ENCODE measurements at places on chromosomes 6 and 20.

- DNase-seq: peak; percentile 99
Observed at GRCh38 chr6:14706378-14706929, 539.4 kb upstream of the JARID2 start.

DNA sequence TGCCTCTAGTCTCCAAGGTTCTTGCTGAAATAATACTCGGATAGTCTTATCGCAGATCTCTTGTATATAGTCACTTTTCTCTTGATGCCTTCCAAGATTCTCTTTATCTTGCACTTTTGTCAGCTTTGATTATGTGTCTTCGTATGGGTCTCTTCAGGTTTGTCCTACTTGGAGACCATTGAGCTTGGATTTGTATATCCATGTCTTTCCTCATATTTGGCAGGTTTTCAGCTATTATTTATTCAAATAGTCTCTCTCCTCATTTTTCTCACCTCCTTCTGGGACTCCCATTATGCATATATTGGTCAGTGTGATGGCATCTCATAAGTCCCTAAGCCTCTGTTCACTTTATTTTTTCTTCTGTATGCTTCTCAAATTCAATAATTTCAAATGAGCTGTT is 23.0 kb downstream of the ECI2 start:
- DNase-seq: no peak

- DNase-seq: no peak
Observed at GRCh38 chr6:160781298-160781697, 79.3 kb downstream of the PLG start.

DNA sequence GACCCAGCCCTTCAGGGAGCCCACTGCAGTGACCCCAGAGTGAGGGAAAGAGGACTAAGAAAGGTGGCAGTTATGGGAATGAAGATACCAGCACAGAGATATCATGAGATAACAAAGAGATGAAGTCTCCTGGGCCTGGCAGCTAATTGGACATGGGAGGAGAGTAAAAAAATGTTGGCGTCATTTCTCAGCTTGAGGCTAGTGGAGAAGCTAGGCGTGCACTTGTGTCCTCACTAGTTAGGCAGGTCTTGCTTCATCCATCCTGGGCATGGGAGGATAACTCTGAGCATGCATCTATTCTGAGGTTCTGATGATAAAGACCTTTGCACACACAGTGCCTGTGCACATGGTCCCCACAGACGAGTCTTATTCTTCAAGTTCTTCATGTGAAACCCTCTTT is 4.1 kb upstream of the GFOD1 start:
- DNase-seq: no peak

GRCh38 chr6:88494401-88495140 is 328.4 kb upstream of the CNR1 start:
- no peak for DNase-seq

- DNase-seq: no peak
Observed at GRCh38 chr6:88167352-88167937, 1.3 kb upstream of the CNR1 start.

GRCh38 chr6:47057830-47058540 is 15.9 kb upstream of the ADGRF1 start:
- peak; percentile 49 for DNase-seq

GRCh38 chr6:109791301-109791700 is 100.2 kb downstream of the FIG4 start:
- DNase-seq: no peak

- no peak for DNase-seq
Observed at GRCh38 chr6:141470810-141471209, 661.9 kb upstream of the GJE1 start.

GRCh38 chr6:111533087-111533784 is 50.2 kb upstream of the REV3L start:
- DNase-seq: no peak

- DNase-seq: no peak
Observed at GRCh38 chr6:142878407-142878806, 66.6 kb downstream of the HIVEP2 start.

- peak; percentile 61 for DNase-seq
Observed at GRCh38 chr6:101396548-101397173, 3.2 kb downstream of the GRIK2 start.

DNA sequence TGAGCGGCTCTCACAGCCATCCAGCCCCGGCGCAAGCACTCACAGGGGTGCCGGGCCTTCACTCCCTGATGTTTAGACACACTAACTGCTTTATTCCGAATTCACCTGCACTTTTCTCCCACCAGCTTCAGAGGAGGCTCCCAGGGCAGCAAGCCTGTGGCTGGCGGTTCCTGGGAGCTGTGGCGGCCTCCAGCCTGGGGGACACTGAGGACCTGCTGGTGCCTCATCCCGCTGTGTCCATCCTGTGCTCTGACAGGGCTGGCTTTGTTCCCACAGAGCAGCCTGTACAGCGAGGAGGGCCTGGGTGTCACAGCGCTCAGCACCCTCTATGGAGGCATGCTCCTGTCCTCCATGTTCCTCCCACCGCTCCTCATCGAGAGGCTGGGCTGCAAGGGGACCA is 3.1 kb downstream of the UNC93A start:
- no peak for DNase-seq

DNA sequence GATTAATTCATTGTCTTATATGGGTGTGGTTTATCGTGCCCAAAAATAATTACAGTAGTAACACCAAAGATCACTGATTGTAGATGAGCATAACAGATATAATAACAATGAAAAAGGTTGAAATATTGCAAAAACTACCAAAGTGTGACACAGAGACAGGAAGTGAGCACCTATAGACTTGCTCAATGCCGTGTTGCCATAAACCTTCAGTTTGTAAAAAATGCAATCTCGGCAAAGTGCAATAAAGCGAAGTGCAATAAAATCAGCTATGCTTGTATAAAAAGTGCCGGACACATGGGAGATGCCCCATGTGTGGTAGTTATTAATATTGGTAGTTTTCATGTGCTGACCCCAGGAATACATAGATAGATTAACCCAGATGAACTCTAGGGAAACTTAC is 192.6 kb downstream of the NRN1 start:
- DNase-seq: no peak

GRCh38 chr20:13581451-13581850 is 57.3 kb downstream of the TASP1 start:
- DNase-seq: no peak

DNA sequence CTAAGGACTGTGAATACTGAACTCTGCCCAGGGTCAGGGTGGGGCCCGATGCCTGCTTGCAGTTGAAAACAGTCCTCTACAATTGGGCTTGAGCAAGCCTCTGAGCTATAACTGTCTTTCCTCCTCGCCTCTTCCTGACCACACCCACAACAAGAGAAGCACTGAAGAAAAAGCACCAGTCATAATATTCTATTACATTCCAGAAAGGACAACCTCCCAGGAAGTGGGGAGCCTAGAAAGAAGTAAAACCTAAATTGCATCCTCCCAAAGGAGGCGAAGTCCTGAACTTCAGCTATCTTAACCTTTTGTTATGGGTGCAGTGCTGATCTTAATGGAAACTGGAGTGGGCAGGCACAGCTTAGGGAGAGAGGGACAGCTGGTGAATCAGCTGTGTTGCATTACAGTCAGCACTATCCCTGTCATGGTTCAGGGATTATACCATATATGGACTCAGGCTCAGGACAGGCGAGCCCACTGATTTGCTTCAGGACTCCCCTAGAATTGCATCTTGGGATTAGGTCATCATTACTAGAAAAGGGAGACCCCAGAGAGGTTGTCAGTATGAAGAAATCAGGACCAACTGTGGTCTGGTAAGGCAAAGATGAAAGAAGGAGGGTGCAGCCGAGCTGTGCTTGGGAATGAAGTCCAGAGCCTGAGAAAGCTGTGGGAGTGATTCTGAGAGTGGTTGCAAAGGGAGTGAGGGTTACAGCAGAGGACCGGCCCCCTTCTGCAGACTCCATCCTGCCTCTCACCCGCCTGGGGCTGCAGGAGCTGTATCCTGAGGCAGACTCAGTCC is 18.3 kb upstream of the TRAM2 start:
- peak; percentile 90 for DNase-seq

DNA sequence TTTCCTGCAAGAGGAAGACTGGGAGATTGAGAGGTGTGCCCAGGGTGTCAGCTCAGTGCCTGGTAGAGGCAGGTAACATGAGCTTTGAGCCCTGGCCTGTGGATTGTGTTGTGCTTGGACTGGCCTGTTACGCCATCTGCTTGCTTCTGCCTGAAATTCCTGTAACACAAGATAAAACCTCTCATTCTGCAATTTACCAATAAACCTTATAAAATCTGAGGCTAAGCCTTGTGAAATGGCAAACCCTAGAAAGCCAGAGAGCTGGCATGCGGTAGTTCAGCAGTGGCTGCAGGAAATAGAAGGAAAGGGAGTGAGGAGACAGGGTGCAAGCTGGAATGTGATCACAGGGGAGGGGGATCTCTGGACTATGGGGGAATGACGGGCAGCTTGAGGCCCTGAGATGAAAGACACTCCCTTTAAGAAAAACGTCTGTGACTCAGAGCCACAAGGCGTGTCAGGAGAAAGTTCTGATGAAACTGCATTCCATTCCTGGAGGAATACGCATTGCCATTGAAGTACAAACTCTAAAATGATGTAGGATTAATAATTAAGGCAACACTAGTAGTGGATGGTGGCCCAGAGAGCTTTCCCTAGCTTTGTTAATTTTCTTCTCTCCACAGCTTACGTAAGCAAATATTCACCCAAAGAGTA is 26.3 kb upstream of the TFAP2A start:
- peak; percentile 99 for DNase-seq

DNA sequence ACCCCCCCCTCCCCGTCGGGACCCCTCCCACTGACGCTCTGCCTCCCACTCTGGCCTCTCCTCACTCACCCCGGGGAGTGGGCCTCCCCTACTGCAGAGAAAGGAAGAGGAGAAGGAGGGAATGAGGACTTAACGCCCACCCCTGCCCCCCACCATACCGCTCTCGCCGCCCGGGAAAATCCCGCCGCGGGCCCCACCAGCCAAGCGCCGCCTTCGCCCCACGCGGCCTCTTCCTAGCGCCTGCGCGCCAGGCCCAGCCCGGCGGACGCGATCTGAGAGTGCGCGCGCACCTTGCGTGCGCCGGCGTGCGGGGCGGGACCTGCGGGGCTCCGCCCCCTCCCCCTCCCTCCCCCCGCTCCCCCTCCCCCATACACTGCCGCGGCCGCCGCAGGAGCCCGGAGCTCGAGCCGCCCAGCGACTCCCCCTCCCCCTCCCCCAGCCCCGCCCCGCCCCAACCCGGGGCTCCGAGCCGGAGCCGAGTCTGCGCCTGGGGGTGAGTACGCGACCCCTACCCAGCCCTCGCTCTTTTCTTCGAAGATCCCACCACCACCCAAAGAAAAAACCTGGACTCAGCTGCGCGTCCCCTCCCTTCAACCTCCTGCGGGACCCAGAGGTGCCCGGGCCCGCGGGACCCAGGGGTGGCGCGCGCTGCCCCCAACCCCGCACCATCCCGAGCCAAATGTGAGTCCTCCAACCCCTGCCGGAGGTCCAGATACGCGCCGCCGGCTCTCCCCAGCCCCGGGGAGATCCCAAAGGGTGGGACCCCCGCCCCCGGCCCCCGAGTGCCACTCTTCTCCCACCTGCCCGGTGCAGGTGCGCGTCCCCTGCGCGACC is at the start of the genes MRPL14 and TMEM63B:
TSS of gene MRPL14 (minus strand) at position 267 of the 834 bp plus-strand sequence. CDS start 10,841 bp downstream, outside the sequence.
TSS of gene TMEM63B (plus strand) at position 369 of the 834 bp plus-strand sequence. CDS start 7,031 bp downstream, outside the sequence.
- DNase-seq: peak; percentile 87

DNA sequence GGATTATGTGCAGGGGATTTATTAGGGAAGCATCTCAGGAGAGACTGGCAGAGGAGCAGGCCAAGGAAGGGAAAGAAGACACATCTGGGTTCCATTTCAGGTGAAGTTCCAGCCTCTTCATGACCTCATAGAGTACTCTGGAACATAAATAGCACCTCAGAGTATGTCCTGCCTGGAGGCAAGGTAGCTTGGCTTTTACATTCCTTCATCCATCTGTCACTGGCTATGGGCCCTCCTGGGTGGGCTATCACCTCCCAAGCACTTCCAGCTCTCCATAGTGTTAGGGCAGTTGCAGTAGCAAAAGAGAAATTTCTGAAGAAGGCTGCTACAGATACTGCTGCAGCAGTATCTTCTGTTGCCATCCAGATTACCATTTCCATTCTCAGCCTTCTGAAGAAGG is 116.0 kb downstream of the PLCB1 start:
- no peak for DNase-seq

DNA sequence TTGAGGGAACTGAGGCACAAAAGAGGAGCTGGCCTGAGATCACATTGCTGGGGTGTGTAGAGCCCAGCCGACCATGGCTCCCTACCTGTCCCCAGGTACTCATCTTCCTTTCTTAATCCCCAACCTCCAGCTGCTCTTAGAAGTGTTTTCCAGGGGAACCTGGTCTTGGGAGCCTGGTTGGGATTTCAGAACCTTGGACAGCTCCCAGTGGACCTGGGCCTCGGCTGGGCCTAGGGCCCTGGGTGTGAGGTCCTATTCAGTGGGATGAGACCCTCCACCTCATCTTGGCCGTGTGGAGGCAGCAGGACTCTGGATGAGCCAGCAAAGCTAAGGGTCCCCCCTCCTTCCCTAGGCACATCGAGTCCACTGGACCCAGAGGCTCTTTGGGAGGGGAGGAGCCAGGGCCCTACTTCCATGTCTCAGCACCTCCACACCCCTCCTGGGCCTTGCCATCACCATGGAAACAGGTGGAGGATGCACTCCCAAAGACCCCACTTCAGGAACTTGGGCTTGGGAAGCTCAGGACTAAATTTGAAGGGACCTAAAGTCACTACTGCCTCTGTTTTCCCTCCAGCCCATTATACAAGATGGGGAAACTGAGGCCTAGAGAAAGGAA is 38.5 kb downstream of the DLGAP4 start:
- peak; percentile 49 for DNase-seq

- DNase-seq: peak; percentile 13
Observed at GRCh38 chr6:90222724-90223198, 73.9 kb downstream of the BACH2 start.

DNA sequence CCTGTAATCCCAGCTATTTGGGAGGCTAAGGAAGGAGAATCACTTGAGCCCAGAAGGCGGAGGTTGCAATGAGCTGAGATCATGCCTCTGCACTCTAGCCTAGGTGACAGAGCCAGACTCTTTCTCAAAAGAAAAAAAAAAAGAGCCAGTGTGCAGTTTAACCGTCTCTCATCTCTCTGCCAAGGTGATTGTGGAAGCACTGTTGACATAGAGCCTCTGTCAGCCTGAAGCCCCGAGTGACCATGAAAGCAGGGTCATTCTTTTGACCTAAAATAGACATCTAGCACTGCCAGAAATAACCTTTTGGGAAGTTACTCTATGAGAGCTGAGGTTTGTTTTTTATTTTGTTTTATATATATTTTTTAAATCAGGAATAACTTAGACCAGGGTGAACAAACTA is 7.4 kb downstream of the DEFB127 start:
- DNase-seq: no peak

GRCh38 chr6:128516514-128516898 is 3.9 kb downstream of the PTPRK start:
- DNase-seq: peak; percentile 35
